ENCODE measurements at places on chromosomes 12 and 14.

- DNase-seq, result peak; percentile 16
These were observed 242.0 kb upstream of the MDGA2 start for GRCh38 chr14:47917344-47917954.

DNA sequence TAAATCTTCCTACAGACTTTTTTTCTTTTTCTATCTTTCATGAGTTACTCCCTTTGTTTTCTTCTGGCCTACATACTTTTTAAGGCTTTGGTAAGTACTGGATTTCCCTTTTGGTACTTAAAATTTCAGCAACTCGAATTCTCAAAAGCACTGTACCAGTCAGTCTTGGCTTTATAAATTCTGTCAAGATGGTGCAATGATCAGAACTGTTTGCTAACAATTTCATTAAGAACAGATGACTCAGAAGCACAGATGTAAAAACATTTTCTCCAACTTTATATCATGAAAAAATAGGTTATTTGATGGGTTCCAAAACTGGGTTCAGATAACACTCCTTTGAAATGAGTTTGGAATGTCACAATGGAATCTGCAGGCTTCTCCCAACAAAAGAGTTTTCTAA lies 1961.8 kb upstream of the FLRT2 start:
- no peak for DNase-seq

GRCh38 chr12:9797722-9798619 lies 29.3 kb upstream of the KLRF1 start:
- no peak for DNase-seq

- DNase-seq, result no peak
These were observed 207.1 kb upstream of the SLC16A7 start for GRCh38 chr12:59388694-59389093.

GRCh38 chr12:724194-724855 lies 28.1 kb upstream of the WNK1 start:
- DNase-seq, result no peak

GRCh38 chr14:101573289-101573688 lies 12.0 kb downstream of the DIO3 start:
- no peak for DNase-seq

GRCh38 chr14:24279301-24280186 lies 8.1 kb upstream of the RABGGTA start:
- DNase-seq, result no peak

GRCh38 chr14:96088074-96088473 lies 48.9 kb downstream of the C14orf132 start:
- peak; percentile 98 for DNase-seq

- no peak for DNase-seq
These were observed 81.1 kb downstream of the ITPK1 start for GRCh38 chr14:93034671-93034994.

- no peak for DNase-seq
These were observed 83.3 kb upstream of the SLC38A4 start for GRCh38 chr12:46908936-46909635.

GRCh38 chr14:24378981-24379906 lies 11.3 kb downstream of the NFATC4 start:
- DNase-seq, result no peak

GRCh38 chr14:66401449-66402095 lies 84.6 kb upstream of the CCDC196 start:
- DNase-seq, result peak; percentile 71

DNA sequence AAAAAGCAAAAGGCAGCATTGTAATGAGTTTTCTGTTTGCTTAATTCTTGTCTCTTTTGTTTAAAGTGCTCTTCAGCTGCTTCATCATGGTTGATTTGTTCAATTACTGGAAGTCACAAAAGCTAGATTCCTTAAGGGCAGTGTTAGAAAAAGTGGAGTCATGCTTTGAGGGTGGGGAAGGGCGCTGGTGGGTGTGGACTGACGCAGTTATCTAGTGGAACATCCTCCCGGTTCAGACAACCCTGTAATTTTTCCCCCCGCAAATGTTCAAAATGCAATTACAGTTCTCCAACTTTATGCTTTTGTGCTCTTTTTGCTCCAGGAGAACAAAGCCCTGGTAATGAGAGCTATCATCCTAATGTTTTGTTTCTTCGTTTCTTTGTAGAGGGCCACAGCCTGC lies 2.1 kb downstream of the AKAP6 start:
- no peak for DNase-seq

- DNase-seq, result no peak
These were observed 6.5 kb downstream of the MBIP start for GRCh38 chr14:36313898-36314297.
